ENCODE measurements at places on chromosomes 3 and 15.
A peak's percentile ranks its signal among the peaks of the same experiment; 100 is the strongest.

DNA sequence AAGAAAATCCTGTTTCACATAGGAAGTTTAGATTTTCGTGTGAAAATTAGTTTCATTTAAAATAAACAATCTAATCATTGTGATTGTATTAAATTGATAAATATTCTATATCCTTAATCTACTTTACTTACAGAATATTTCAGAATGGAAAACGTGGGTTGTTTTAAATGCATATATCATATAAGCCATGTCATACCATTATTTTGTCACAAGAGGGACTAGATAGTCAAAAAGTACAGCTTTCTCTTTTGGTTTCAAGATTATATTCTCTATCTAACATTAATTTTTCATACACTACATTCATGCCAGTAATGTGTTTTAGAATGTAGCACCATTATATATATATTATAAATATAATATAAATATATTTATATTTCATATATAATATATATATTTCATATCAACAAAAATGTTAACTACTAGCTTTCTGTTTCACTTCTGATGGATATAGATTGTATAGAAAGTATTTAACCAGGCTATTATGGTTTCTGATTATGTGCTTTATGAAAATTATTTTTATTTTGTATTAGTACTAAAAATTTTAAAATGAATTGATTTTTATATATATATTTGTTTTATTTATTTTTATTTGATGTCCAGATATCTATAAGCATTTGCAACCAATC is 45.3 kb downstream of the OSTN start:
- DNase-seq, result peak; percentile 43

DNA sequence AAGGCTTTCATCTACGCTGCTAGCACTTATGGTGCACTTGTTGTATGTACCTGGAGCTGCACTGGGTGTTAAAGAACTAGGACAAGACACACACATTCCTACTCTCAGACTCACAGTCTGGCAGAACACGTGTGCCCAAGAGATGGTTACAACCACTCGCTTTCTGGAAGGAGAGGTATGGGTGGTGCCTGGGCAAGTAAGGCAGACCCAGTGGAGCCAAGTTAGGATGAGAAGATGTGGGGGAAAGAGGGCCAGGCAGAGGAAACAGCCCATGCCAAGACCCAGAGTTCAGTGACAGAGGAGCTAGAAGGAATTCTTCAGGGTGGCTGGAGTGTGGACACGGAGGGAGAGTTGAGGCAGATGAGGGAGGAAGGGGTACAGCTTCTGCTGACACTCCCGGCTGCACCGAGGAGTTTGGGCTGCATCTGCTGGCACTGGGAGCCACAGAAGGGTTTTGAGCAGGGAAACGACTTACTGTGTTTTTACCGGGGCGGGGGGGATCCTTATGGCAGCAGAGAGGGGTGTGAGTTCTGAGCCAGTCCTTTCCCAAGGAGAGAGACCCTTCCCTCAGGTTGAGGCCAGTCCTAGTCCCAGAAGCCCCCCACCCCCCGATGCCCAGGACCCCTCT is 59.0 kb downstream of the GRIP2 start:
- no peak for DNase-seq

DNA sequence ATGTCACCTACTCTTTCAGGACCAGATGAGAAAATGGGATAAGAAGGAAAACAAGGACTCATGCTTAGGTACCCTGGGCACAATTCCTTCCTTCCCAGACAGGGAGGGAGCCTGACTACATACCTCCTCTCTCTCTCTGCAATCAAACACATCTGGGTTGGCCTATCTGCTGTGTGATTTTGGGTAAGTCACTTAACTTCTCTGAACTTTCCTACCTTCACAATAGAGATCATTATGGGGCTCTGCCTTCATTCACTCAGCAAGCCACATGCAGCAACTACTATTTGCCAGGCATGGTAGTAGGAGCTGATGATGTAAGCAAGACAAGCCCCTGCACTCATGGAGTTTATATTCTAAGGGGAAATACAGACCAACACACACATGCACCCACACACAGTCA is 251.2 kb downstream of the SHQ1 start:
- no peak for DNase-seq

DNA sequence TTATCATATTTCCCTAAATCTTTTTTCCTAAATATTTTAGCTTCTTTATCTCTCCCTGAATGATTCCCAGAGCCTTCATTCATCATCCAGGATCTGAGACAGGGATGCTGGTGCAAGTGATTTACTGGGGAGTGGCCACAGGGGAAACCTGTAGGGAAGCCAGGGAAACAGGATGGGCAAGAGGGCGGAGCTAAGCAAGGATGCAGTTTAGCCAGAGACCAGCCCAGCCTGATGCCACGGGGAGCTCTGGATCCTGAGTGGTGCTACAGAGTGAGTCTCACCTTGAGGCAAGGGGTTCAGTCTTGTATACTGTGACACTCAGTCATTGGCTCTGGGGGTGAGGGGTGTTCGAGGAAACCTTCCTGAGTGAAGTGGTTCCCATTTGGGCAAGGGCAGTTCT is 39.7 kb upstream of the LRRFIP2 start:
- no peak for DNase-seq

- DNase-seq, result peak; percentile 76
Observed at GRCh38 chr3:172844428-172844827, 93.9 kb downstream of the ECT2 start.

- no peak for DNase-seq
Observed at GRCh38 chr3:26989037-26989436, 366.5 kb downstream of the LRRC3B start.

DNA sequence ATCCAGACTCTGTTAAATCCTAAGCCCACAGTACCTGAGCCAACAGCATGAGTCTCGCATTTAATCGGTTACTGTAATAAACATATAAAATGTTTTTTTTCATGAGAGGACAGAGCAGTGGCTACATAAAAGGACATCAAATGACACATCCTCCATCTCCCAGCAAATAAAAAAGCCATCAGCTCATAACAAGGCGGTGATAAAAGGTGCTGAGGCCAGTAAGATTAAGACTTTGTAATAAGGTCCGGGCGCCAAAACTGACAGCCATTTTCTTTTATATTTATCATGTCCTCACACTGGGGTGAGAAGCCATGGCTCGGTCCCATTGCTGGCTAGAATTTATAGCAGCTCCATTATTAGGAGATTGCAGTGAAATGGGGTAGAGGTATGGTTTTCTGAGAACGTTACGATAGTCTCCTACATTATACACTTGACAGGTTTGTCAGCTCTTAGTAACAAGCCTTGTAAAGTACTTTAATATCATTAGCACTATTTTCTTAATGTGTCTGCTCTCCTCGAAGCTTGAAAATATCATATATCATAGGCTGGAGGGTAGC is 977.8 kb upstream of the NR2F2 start:
- no peak for DNase-seq

- no peak for DNase-seq
Observed at GRCh38 chr15:73628976-73629797, 4.0 kb downstream of the NPTN start.

DNA sequence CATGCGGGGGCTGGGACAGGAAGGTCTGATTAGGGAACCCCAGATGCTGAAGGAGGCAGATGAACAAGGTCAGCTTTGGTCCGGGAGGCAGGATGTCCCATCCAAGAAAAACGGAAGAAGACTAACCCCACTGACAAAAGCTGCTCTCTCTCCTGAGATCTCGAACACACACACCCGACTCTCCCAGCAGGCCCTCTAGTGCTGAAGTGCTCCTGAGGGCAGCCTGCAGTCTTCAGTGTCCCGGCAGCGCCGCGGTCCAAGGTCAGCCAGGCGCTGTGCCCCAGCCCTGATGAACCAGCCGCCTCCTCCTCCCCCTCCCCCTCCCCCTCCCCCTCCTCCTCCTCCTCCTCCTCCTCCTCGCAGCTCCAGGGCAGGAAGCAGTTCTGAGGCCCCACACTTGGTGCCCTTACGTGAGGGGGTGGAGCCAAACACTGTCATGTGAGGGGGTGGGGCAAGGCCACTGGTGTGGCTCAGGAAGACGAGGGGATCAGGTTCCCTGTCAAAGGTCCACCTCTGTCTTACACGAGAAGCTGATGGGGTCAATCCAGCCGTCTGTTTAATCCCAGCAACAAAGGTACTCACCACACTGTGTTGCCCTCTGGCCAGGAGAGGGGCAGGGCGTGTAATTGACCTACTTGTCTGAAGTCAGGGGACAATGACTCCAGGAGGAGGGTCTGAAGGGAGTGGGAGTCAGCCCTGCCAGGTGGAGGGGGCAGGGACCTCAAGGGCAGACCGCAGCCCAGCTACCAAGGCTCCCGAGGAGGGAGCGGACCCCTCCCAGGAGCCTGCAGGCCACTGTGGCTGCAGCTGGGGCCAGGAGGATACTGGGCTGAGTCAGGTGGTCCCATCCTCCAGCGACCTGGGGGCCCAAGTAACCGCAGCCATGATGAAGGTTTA is 34.3 kb downstream of the PRR23E start:
- DNase-seq, result no peak

GRCh38 chr3:82462977-82463376 is 701.5 kb upstream of the GBE1 start:
- DNase-seq, result no peak

GRCh38 chr3:4471907-4472306 is 4.8 kb upstream of the SUMF1 start:
- DNase-seq, result no peak

GRCh38 chr3:168575750-168576149 is 480.0 kb upstream of the GOLIM4 start:
- no peak for DNase-seq

GRCh38 chr3:63245726-63246241 is 32.3 kb upstream of the SYNPR start:
- no peak for DNase-seq

- no peak for DNase-seq
Observed at GRCh38 chr15:91254766-91255165, 154.7 kb downstream of the SV2B start.

- DNase-seq, result peak; percentile 15
Observed at GRCh38 chr15:99504823-99505551, 60.8 kb upstream of the MEF2A start.

DNA sequence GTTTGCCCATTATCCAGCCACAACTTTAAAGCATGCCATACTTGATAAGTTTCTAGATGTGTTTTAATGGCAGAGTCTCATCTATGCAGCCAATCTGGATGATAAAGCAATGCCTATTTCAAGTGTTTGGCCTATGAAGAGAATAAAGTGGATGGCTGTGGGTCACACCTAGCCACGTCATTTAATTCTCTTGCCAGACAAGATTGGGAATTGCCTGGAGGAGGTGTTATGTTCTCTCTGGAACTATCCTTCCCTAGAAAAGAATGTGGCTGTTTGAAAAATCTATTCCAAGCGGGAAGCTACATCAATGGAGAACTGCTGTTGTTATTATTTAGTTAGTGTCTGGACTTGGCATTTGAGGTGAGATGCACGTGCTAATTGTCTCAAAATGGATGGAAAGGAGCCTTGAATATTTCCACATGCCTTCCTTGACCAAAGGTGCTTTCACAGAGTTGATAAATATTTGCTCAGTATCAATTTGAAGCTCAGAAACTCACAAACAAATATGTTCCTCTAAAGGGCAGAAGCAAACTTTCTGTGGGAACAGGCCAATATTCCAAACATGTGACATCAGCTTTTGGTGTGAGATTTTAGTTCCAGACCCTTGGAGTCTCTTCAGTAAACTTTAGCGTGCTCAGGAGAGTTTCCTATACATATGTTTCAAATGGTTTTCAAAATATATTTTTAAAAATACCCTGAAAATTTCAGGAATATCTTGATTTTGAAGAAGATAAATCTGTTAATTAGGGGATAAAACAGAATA is 510.6 kb upstream of the SGO1 start:
- DNase-seq, result no peak

DNA sequence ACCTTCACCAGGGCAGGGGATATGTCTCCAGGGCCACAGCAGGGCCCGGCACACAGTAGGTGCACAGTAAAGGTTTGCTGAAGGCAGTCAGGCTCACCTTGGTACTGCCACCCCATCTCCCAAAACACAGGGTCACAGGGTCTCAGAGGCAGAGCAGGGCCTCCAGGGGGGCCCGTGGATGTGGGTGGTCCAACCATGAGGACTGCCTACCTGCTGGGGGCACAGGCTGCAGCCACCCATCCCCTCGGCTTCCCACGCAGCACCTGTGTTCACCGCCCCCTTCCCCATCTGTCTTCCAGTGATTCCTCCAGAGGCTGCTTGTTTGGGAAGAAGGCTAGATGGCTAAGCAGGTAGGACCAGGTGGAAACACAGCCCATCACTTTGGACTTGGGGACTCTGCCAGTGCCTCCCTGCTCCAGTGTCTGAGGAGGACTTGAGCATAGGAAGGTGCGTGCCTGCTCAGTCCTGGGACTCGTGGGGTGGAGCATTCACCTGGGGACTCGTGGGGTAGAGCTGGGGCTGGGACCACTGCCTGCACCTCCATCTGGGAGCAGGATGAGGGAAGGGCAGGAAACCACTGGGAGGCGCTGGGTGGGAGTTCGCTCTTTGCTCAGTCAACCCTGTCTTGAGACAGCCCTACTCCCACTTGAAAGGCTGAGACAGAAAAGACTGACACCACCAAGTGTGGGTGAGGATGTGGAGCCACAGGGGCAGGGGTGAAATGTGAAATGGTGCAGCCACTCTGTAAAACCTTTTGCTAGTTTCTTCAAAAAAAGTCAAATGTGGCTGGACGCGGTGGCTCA is 18.8 kb upstream of the PLXND1 start:
- DNase-seq, result no peak

GRCh38 chr3:56314842-56315241 is 153.4 kb downstream of the ERC2 start:
- no peak for DNase-seq

DNA sequence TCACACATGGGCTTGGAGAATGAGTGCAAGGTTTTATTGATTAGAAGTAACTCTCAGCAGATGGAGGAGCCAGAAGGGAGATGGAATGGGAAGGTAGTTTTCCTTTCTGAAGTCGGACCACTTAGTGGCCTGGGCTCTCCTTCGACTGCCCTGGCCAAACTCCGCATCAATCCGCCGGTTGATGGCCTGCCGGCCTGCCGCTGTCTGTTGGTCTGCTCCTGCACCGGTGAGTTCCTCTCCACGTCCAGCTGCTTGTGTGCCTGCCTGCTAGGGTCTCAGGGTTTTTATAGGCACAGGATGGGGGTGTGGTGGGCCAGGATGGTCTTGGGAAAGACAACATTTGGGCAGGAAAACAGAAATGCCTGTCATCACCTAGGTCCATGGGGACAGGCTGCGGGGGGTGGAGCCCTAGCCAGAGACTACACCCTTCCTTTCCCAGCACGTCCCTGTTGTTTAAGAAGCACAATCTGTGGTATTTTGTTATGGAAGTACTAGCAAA is 837.0 kb downstream of the PDCD6IP start:
- no peak for DNase-seq

GRCh38 chr3:46383951-46384330 is 13.2 kb downstream of the CCR5 start:
- no peak for DNase-seq

GRCh38 chr3:184155644-184156521 is 706 bp downstream of the DVL3 start:
- no peak for DNase-seq

GRCh38 chr3:197478746-197479668 is 76.8 kb downstream of the BDH1 start:
- peak; percentile 47 for DNase-seq

- no peak for DNase-seq
Observed at GRCh38 chr3:12981306-12982275, 91.6 kb downstream of the IQSEC1 start.

- DNase-seq, result no peak
Observed at GRCh38 chr3:118536764-118537163, 497.9 kb downstream of the IGSF11 start.

GRCh38 chr3:52798376-52798977 is 3.9 kb downstream of the ITIH3 start:
- DNase-seq, result no peak

- DNase-seq, result no peak
Observed at GRCh38 chr3:112778353-112778948, 68.2 kb downstream of the CD200R1L start.

GRCh38 chr15:47885920-47886319 is 168.6 kb downstream of the SEMA6D start:
- DNase-seq, result no peak

- DNase-seq, result no peak
Observed at GRCh38 chr3:10547413-10547812, 42.0 kb upstream of the ATP2B2 start.
